ENCODE measurements at places on chromosomes 12 and 14. TPM values are rescaled to one million over a fixed set of nuclear protein-coding genes. Genes with fewer than 3 reads are reported as not detected.

- DNase-seq: no peak
Measured at GRCh38 chr12:40907115-40907527, 214.9 kb downstream of the CNTN1 start.

DNA sequence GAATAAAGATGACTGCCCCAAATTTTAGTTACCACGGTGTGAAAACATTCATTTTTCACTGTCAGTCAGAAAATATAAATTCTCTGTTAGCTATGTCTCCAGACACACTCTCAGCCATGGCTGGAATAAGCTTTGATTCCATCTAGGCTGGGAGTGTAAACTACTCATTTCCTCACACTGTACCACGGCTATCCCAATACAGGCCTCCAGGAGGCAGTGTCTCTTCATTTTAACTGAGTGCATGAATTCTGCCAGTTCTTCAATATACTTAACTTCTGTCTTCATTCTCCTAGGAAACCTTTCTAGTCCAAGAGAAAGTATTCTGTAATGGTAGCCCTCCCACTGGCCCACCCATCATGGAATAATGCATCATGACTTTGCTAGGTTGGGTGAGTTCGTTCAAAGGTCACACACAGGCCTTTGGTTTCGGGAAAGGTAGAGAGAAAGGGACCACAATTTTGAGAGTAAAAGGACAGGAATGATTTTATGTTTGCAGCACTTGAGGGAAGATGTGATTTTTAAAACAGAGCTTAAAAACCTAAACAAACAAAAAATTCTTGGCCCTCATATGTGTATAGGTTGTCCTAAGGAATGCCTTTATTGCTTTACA lies 381.1 kb downstream of the SEC23A start:
- DNase-seq: no peak

DNA sequence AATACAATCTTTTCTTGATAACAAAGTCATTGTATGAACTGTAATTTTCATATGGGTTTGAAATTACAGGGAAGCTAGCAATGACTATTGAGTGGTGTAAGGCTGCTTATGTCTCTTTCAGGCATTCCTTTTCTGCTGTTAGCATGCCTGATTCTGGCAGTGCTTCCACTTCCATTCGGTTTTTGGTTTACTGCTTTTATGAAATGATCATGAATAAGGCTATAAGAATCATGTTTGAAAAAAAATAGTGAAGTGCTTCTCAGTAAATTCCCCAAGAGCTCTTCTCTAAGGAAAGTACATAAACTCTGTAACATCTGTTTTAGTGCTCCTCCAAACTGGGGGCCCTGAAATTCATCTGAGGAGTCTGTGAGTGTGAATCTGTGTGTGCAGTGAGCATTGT lies 434.0 kb upstream of the RGS6 start:
- DNase-seq: no peak

Gene OR4E2
- not detected for polyA plus RNA-seq

- DNase-seq: no peak
Measured at GRCh38 chr12:27095346-27095745, 13.0 kb upstream of the C12orf71 start.

DNA sequence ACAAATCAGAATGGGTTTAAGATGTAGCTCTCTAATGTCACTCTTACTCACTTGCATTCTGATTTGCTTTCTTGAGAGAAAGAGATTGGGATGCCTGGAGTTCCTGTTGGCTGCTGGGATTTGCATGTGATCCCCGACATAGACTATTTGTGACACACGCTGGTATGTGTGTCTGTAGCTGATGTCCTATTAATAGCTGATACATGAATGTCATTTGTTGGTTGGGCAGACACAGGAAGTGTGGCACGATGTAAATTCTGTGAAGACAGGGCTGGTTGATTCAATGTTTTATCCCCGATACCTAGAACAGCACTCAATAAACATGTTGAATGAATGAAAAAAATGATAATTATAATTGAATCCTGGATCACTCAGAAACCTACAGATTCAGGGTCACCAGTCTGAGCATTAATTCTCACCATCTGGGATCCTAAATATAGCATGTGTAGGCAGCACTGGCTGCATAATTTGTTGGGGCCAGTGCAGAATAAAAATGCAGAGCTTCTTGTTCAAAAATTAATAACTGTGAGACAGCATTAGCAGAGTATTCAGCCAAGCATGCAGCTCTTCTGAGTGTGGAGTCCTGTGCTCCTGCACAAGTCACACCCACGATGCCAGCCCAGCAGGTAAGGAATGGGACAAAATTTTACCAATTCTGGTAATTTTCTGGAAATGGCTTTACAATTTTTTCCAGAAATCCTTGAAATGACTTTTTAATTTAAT lies 35.5 kb upstream of the SOCS2 start:
- DNase-seq: no peak

- no peak for DNase-seq
Measured at GRCh38 chr14:72849222-72849621, 44.7 kb downstream of the DPF3 start.

Gene GPR84
- polyA plus RNA-seq: not detected

GRCh38 chr12:27198036-27198435 lies 46.0 kb upstream of the STK38L start:
- DNase-seq: no peak
